ENCODE measurements at places on chromosomes 11 and 22.

GRCh38 chr11:105074166-105074530 lies 29.0 kb upstream of the CARD16 start:
- DNase-seq, result no peak

DNA sequence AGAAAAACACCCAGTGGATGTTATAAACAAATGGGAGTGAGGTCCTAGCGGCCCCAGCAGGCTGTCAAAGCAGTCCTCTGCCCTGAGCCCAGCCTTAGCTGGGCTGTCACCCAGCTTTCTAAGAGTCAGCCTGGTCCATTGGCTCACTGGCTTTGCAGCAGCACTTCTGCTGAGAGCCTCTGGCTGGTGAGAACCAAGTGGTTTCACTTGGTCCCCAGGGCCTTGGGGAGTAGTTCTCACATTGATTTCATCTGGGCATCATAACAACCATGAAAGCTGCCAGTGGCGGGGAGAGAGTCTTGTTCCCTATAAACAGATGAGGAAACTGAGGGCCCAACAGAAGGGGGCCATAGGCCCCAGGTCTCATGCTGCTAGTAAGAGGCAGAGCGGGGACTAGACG lies 11.4 kb downstream of the SEC14L6 start:
- no peak for DNase-seq

GRCh38 chr11:11980200-11980599 lies 28.2 kb downstream of the DKK3 start:
- no peak for DNase-seq

DNA sequence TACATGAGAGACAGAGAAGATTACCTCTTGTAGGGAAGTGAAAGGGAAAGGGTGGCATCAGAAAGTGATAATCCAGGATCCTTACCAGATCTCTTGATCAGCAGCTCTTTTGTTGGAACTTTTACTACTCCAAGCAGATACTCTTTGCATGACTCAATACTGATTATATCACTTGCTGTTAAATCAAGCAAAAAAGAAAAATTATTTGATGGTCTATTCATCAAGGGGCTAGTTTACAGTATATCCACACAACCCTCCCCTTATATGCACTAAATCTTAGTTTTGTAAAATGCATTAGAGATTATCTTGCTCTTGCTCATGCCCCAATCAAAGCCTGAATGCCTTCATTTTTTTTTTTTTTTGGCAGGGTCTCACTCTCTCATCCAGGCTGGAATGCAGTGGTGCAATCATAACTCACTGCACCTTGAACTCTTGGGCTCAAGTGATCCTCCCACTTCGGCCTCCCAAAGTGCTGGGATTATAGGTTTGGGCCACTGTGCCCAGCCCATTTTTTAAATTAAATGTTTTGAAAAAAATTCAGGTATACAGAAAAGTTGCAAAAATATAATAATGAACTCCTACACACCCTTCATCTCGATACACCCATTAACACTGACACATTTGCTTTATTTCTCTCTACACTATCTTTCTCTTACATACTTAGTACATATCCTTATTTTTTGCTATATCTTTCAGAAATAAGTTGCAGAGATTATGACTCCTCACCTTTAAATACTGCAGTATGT lies 76.1 kb upstream of the UCP3 start:
- no peak for DNase-seq

- DNase-seq, result no peak
Measured at GRCh38 chr11:5700421-5701054, 10.9 kb downstream of the TRIM22 start.

- DNase-seq, result no peak
Measured at GRCh38 chr11:33168709-33169200, 7.5 kb upstream of the CSTF3 start.

GRCh38 chr11:85137597-85137996 lies 489.5 kb downstream of the DLG2 start:
- peak; percentile 65 for DNase-seq

- no peak for DNase-seq
Measured at GRCh38 chr11:35826949-35827348, 116.9 kb upstream of the LDLRAD3 start.

GRCh38 chr11:102494216-102494615 lies 36.3 kb downstream of the MMP7 start:
- DNase-seq, result no peak

DNA sequence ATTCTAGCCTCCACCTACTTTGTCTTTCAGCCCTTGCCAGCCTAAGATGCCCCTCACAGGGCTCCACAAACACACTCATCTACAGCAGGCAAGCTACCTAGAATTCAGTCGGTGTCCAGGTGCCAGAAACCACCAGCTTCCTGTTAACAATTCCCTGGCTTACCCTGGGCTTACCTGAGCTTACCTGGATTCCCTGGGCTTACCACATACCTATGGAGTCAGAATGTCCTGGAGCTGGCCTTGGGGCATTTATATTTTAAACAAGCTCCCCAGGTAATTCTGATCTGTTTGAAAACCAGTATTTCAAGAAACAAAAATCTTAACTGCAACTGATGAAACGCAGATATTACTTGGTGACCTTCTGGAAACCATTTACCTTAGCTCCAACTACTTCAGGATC lies 123.6 kb downstream of the SLC1A2 start:
- no peak for DNase-seq

DNA sequence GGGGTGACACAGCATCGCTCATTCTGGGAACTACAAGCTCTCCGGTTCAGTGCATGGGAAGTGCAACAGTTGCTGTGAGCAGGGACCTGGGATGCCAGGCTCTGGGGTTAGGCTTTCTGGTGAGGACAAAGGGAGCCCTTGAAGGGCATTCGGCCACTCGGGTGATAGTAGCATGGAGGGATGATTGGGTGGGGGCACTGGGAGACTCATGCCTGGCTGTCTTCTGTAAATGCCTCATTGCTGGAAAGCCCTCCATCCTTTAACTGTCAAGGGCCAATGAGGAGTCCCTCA lies 9.9 kb downstream of the OAF start:
- DNase-seq, result no peak

DNA sequence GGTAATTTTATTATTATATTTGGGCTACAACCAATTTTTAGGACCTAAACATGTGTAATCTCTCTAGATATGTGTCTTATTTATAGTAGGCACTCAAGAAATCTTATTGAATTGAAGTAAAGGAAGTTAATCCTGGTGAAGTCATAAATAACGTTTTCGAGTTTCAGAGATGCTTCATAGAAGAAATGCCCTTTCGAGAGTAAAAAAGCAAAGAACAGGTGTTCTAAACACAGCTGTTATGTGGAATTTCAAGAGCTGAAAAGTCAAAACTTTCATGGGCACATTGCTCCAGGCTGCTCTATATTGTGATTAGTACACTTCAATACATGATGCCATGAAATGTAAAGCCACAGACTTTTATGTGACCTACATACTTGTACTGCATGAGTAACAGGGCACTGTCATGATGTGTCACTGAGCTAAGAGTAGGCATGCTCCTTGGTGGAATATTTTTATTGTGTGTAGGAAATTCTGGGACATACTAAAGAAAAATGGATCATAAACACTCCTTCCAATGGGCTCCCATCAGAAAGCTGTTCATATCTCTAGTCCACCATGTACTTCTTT lies 7.2 kb upstream of the ELMOD1 start:
- no peak for DNase-seq

DNA sequence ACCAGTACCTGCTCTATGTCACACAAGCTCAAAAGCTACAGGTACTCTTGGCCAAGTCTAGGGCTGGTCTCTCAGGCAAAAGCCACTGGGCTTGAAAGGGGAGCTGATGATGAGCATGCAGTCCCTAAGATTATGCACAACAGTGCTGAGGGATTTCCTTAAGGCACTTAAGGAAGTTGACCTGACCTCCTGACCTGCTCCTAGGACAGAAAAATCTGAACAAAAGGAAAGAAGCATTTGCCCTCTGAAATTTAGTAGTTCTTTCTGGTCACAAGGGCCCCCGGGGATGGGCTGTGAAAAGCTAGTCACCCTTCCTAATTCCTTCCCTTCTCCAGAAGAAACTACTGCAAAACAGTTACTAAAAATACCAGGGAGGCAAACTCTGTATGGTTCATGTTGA lies 83.6 kb upstream of the PHOX2A start:
- no peak for DNase-seq

- no peak for DNase-seq
Measured at GRCh38 chr11:3954448-3955298, 99.2 kb downstream of the STIM1 start.

GRCh38 chr11:115166820-115167219 lies 337.4 kb downstream of the CADM1 start:
- no peak for DNase-seq

GRCh38 chr11:6486938-6487337 lies 5.6 kb downstream of the TIMM10B start:
- no peak for DNase-seq

- DNase-seq, result peak; percentile 8
Measured at GRCh38 chr11:77147668-77148321, 19.7 kb downstream of the MYO7A start.

- no peak for DNase-seq
Measured at GRCh38 chr22:45341498-45341897, 31.8 kb downstream of the FAM118A start.

- no peak for DNase-seq
Measured at GRCh38 chr11:121595717-121596161, 143.0 kb upstream of the SORL1-AS1 start.

All from NCI-H774 (cell line).